ENCODE measurements at places on chromosomes 13 and 19. TPM values are rescaled to one million over a fixed set of nuclear protein-coding genes. Genes with fewer than 3 reads are reported as not detected.

The CPT1C gene
- 3.1 TPM for total RNA-seq

DNA sequence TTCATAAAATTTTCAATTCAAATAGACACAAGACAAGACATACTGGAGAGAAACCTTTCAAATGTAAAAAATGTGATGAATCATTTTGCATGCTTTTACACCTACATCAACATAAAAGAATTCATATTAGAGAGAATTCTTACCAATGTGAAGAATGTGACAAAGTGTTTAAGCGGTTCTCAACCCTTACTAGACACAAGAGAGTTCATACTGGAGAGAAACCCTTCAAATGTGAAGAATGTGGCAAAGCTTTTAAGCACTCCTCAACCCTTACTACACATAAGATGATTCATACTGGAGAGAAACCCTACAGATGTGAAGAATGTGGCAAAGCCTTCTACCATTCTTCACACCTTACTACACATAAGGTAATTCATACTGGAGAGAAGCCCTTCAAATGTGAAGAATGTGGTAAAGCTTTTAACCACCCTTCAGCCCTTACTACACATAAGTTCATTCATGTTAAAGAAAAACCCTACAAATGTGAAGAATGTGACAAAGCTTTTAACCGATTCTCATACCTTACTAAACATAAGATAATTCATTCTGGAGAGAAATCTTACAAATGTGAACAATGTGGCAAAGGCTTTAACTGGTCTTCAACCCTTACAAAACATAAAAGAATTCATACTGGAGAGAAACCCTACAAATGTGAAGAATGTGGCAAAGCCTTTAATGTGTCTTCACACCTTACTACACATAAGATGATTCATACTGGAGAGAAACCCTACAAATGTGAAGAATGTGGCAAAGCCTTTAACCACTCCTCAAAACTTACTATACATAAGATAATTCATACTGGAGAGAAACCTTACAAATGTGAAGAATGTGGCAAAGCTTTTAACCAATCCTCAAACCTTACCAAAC lies 24.6 kb upstream of the ZNF431 start:
- no peak for DNase-seq

DNA sequence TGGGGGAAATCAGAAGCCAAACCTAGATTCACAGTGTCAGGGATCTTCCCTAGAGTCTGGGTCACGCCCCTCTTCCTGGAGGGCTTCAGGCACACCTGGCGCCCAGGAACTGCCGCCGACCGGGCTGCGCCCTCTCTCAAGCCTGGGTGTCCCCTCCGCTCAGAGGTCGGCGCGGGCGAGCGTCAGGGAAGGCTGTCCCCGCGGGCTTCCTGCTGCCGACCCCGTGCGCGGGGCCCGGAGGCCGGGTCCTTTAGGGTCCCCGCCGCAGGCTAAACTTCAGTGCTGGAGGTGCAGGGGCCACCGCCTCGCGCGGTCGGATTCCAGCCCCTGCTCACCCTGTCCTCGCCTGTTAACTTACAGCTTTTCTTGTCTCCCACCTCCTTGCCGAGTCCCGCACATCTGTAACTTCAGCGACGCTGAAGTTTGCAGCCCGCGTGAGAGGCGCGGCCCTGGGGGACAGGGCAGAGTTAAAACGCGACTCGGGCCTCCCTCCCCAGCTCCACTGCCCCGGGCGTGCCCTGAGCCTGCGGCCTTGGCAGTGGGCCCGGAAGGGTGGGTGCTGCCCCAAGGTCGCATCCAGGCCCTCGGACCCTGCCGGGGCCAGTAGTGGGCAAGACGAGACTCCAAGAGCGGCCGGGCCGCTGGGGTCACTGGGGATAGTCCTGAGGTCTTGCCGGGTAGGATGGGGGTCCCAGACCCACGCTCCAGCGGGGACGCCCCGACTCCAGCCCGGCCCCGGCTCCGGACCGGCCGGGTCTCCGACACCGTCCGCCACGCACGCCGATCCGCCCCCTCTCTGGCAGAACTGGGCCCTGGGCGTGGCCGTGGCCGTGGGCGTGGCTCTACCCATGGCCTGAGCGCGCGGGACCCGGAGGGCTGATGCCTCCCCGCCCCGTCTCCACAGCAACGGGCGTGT lies 95.6 kb upstream of the ZNF98 start:
- no peak for DNase-seq

DNA sequence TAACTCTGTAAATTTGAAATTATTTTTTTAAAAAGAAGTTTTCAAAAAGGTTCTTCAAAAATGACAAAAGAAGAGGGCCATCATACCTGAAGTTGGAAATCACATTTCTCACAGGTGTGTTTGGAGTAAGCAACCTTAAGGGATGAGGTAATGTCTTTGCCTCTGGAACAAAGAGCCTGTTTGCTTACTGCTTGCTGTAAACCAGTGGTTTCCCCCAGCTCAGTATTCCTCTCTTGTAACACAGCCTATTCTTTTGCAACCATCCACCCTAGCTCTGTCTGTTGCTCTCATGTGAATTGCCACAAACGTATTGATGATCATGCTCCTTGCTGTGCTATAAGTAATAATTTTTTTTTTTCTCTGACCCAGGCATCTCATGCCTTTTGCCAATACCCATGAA lies 38.1 kb downstream of the UCHL3 start:
- no peak for DNase-seq

Measured in ureter (tissue), 1 donor.